ENCODE measurements at places on chromosomes 1 and 21.

- no peak for DNase-seq
Observed at GRCh38 chr1:41045740-41046139, 24.2 kb upstream of the SLFNL1 start.

DNA sequence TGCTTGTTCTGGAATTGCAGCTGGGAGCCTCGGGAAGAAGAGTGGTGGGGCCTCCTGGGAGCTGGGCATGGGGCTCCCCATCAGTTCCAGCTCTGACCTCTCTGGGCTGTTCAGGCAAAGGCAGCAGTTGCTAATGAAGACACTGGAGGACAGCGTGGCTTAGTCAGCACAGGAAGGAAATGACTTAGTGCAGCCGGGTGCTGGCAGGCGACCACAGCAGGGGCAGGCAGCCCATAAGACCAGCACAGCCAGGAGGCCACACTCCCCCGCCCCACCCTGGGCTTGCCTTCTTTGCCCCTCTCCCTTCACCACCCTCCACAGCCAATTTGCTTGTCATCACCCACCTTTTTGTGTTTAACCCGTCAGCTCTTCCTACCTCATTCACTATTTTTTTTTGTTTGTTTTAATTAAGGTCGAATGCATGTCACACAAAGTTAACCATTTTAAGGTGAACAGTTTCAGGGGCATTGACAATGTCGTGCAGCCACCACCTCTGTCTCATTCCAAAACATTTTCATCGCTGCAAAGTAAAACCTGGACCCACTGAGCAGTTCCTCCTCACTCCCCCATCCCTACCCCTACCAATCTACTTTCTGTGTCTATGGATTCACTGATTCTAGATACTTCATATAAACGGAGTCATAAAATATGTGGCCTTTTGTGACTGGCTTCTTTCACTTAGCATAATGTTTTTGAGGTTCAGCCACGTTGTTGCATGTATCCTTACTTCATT, 10.9 kb downstream of the OLIG2 start:
- no peak for DNase-seq

DNA sequence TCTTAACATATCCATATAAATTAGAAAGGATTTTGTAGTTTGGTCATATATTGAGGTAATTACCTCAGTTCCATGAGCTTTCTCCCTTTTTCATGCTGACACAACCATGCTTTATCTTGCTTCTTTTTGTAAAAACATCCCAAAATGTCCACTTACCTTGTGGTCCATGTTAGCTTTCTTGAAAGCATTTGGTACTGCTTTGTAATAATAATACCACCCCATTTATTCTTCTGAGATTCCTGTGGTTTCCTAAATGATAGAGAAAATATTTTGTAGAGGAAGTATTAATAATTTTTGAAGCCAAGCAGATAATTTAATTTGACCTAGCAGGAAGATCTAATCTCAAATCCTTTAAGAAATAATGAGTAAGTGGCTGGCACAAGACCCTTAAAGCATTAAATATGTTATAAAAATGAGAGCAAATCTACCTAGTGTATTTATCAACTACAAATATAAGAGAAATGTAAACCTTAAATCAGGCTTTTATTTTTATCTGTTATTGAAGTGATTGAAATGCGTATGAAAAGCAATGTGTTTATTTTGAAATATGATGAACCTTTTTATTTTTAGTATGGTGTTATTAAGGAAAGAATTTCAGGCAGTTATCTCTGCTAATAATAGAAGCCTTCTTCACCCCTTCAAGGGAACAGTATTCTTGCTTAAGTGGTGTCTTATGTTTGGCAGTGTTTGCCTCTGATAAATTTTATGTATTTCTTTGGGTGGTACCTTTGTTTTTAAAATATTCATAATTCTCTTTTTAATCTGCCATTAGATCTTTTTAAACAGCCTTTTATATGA, 9.2 kb downstream of the PRKAA2 start:
- no peak for DNase-seq

- DNase-seq = no peak
Observed at GRCh38 chr1:14820295-14821085, 222.0 kb downstream of the KAZN start.

GRCh38 chr1:27145934-27146354, 9.0 kb downstream of the SLC9A1 start:
- DNase-seq = no peak

Measured in suprapubic skin (tissue), 4 donors.